ENCODE measurements at places on chromosomes 5 and 9. TPM values are rescaled to one million over a fixed set of nuclear protein-coding genes. Genes with fewer than 3 reads are reported as not detected.

The ENTREP1 gene
- total RNA-seq, result 3.3 TPM

The CDH9 gene
- not detected for total RNA-seq

The GTF2H2 gene
- total RNA-seq, result 18.3 TPM

The ITK gene
- total RNA-seq, result not detected

The ERMP1 gene
- 10.2 TPM for total RNA-seq

The OGN gene
- not detected for total RNA-seq

The STK10 gene
- 43.8 TPM for total RNA-seq

The CBY3 gene
- total RNA-seq, result not detected

The ROPN1L gene
- 2.5 TPM for total RNA-seq

The CHMP5 gene
- total RNA-seq, result 77.7 TPM

The CCL19 gene
- total RNA-seq, result not detected

The PDE8B gene
- total RNA-seq, result not detected

The CER1 gene
- not detected for total RNA-seq

The ANKRD33B gene
- 6.9 TPM for total RNA-seq

The IL9 gene
- total RNA-seq, result not detected

The CDH6 gene
- 0.05 TPM for total RNA-seq

The CNTLN gene
- total RNA-seq, result 5.9 TPM

The FOXD4L3 gene
- not detected for total RNA-seq

The TIMD4 gene
- not detected for total RNA-seq

The STING1 gene
- 120 TPM for total RNA-seq

The OR1J2 gene
- not detected for total RNA-seq

Measured in mammary microvascular endothelial cell (primary cell).